ENCODE measurements at places on chromosomes 4 and X.

GRCh38 chr4:38804654-38805295 lies at the start of gene TLR1:
Gene TLR1, minus strand, starts transcription at chr4:38804791. Its CDS starts 5,960 bp downstream, at chr4:38798831.
- no peak for DNase-seq

DNA sequence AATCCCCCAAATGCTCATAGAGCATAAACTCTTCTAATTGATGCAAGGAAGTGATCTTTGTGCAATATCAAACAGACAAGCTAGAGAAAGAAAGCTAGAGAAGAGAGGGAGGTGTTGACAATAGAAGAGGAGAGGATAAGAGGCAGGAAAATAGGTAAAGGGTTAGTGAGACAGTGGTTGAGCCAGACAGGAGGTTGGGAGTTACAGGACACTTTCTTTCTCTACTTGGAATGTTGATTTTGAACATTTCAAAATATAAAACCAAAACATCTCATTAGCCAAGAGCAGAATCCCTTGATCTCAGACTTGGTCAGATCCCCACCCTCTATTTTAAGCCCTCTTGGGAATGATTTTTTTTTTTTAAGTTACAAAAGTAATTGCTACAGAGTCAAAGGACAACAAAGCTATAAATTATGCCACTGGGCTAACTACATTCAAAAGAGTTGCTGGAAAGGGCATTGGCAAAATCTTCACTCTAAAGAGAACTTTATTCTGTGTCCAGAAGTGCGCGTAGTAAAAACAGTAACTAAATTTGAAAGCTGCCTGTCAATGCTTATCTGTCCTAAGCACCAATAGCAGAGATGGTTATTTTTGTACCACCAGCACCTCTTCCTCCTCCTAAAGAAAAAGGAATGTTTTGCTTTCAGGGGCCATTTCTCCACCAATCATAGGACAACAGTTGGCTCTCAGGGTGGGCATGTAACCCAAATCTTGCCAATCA lies 133.8 kb downstream of the PDGFC start:
- no peak for DNase-seq

GRCh38 chrX:123749643-123750042 lies 16.8 kb upstream of the THOC2 start:
- DNase-seq: no peak

- no peak for DNase-seq
Observed at GRCh38 chr4:16684097-16684496, 214.3 kb downstream of the LDB2 start.

DNA sequence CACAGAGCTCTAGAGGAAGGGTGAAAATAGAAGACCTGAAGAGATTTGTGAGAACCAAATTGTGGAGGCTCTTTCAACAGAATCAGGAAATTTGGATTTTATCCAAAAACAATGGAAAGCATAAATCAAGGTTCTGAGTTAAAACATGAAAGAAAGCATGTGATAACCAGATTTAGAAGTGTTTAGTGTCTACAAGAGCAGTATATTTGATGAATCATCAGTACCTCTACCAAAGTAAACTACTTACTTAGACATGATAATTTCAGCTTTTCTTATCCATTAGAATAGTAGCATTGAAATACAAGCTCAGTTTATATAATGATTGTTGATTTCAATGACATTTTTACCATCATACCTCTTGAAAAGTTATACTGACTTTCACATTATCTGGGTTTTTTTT lies 25.9 kb upstream of the INTU start:
- DNase-seq: no peak

GRCh38 chr4:169690787-169691186 lies 67.0 kb downstream of the HPF1 start:
- DNase-seq: no peak

GRCh38 chrX:153687121-153688039 lies at the start of gene SLC6A8:
Gene SLC6A8, plus strand, starts transcription at chrX:153687926. Its CDS starts 649 bp downstream, at chrX:153688575.
- no peak for DNase-seq

DNA sequence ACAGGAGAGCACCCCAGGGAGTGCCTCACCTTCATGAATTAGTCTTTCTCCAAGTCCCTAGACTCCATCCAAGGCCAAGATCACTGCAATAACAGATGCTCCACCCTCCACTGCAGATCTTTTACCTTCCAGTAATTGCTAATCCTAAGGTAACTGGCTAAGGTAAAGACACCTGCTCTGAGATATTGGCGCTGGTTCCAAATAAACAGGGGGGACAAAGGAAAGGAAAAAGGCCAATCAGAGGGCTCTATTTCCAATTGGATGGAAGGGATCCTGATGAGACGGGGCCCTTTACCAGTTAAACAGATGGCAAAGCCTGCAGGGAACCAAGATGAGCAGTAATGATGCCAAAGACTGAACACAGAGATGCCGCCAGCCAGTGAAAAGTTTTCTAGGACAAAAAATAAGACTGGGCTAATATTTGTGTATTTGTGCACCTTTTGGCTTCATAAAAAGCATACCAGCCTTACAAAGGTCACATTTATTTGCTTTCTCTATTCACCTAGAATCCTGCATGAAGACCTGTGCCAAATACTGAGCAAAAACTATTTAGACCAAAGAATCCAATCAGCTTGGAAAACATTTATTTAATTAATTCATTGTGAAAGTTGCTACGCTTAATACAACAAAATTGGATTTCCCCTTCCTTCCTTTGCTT lies 148.5 kb downstream of the PPP3CA start:
- DNase-seq: no peak

DNA sequence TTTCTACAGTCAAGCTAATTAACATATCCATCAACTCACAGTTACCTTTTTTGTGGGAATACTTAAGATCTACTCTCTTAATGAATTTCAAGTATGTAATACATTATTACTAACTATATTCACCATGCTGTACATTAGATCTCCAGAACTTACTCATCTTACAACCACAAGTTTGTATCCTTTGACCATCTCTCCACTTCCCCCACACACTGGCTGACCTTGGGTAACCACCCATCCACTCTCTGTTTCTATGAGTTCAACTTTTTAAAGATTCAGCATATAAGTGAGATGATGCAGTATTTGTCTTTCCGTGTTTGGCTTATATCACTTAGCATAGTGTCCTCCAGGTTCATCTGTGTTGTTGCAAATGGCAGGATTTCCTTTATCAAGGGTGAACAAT lies 30.5 kb upstream of the MAGED1 start:
- DNase-seq: no peak

GRCh38 chrX:73215246-73215645 lies 595 bp upstream of the NAP1L2 start:
- DNase-seq: no peak

DNA sequence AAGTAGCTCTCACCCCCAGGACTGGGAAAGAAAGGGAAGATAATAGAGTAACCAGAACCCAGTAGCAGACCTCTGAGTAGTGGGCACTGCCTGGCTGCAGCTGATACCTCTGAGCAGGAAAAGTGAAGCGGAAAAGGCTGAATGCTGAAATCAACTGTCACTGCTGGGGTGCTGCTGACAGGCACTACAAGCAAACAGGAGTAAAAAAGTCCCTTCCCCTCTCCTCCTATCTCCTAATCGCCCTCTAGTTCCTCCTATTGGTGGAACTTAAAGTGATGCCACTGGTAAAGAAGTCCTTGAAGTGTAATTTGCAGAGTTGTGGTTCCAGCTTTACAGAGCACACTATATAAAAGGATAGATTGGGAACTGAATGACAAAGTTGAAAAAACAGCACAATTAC lies 32.8 kb upstream of the GLRB start:
- no peak for DNase-seq

DNA sequence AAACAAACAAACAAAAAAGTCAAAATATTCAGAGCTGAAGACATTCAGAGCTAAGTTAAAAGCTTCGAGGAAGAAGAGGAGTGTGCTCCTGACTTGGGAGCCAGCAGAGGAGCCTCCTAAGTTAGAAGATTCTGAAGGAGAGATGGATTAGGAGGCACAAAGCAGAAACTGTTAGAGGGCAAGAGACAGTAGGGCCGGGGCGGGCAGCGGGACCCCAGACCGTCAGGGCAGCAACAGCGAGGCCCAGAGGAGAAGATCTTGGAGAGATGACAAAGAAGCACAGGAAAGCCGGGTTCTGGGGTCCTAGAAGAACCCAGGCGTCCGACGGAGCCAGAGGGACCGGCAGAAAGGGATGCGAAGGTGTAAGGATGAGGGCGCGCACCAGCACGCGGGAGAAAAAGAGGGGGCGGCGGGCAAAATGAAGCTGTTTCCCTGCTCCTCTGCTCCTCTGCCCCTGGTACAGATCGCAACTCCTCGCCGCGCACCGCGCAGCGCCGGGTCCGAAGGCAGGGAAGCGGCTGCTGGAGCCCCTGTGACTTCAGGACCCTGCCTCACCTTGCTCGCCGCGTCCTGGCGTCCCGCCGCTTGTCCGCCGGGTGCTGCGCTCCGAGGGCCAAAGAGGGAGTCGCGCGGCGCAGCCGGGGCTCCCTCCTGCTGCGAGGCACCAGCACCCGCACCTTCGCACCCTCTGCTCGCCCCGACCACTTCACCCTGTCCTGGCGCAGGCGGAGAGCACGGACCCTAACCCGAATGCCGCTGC lies 477 bp downstream of the KLHL13 start:
- peak; percentile 43 for DNase-seq

- DNase-seq: no peak
Observed at GRCh38 chr4:1330761-1331590, 16.0 kb upstream of the UVSSA start.

DNA sequence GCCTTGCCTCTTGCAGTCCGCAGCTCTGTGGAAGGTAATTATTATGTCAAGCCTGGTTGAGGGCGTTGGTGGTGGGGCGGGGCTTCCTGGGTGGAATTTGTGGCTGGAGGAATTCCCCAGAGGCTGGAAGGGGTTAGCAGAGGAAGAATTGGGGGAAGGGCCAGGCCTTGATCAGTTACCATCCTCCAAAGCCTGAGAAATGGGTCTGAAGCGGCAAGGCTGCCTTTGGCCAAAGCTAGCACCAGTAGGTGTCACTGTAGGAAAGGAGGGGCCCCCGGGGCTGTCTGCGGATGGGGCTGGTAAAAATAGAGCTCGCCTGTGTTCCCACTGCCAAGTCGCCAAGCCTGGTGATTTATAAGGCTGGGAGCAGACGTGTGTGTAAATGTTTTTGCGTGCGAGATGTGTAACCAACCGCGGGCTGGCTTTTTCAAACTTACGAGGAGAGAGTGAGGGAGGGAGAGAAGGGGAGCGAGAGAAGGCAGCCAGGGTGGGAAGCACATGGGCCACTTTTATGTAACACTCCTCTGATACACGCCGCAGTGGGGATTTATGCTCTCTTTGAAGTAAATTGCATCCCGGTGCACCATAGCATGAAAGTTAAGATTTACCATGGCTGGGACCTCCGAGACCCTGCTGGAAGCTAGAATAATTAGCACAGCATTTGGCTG lies 367.0 kb downstream of the BCOR start:
- DNase-seq: peak; percentile 41

DNA sequence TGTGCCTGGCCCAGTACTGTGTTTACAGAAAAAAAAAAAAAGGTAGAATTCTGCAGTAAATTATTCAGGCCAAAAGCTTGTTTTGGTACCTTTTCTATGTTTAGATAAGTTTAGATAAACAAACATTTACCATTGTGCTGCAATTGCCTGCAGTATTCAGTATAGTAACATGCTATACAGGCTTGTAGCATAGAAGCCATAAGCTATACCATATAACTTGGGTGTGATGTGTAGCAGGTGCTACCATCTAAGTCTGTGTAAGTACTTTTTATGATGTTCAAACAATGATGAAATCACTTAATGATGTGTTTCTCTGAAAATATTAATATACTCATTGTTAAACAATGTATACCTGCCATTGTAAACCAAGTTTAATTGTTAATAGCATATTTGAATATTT lies 241.6 kb upstream of the HS3ST1 start:
- no peak for DNase-seq

DNA sequence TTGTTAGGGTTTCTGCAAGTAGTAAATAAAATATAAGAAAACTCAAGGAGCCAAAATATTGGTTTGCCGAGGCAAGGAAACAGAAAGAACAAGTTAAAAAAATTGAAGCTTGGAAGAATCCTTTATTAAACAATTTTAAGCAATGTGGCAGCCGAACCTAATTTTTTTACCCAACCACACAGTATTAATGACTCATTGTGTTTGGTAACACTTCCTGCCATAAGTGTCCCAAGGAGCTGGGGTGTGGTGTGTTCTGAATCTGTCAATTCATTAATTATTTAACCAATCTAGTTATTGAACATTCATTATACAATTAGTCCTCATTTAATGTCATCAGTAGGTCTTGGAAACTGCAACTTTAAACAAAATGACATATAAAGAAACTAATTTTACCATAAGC lies 19.3 kb upstream of the CPE start:
- DNase-seq: no peak

- DNase-seq: no peak
Observed at GRCh38 chr4:90544532-90545045, 417.4 kb downstream of the CCSER1 start.

DNA sequence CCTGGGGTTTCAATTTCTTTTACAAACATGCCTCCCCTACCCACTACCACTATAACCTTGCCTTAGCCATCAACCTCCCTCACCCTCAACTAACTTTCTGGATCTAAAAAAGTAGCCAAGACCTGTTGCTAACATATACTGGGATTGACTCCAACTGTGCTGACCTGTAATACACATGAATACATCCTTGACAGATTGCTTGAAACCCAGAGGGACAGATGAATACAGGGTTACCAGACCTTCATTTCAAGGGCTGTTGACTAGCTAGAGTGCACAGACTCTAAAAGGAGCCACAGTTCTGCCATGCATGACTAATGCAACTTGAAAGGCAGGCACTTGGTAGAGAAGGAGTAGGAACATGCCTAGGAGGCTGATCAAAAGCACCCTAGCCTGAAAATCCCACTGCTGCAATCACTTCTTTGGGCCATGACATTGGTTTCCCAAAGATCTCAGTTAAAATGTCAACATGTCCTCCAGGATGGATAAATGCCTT lies 121.0 kb downstream of the PCDH19 start:
- no peak for DNase-seq

DNA sequence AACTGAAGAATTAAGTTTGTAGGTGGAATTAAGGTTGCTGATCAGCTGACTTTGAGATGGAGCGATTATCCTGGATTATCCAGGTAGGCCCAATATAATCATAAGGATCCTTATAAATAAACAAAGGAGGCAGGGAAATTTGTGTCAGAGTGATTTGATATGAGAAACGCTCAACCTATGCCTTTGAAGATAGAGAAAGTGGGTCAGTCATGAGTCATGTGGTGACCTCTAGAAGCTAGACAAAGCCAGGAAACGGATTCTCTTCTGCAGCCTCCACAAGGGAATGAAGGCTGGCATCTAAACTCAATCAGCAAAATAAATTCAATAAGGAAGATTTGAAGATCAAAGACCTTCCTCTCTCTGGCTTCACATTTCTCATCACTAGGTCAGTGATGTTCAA lies 41.5 kb upstream of the SMIM10 start:
- no peak for DNase-seq

DNA sequence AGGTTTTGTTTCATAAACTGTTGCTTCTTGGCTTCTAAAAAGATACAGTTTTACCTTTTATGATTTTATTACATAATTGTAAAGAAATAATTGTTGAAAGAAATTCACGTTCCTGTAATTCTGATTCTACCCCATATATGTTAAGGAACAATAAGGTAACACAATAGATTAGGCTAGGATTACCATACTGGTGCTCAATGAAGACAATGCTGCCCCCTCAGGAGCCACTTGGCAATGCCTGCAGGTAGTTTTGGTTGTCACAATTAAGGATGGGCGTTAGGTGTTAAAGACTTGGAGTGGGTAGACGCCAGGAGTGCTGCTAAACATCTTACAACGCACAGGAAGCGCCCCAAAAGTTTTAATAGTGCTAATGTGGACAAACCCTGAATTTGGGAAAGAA lies 133.2 kb downstream of the NLGN4X start:
- no peak for DNase-seq

- no peak for DNase-seq
Observed at GRCh38 chr4:5191831-5192230, 140.6 kb downstream of the STK32B start.

GRCh38 chrX:153462291-153462690 lies 8.1 kb downstream of the HAUS7 start:
- no peak for DNase-seq

- no peak for DNase-seq
Observed at GRCh38 chr4:56430203-56430602, 5.2 kb downstream of the PPAT start.

Measured in anterior cingulate cortex (tissue), 58 donors.